Cerebellar nuclear complex (tissue), 1 donor: ENCODE measurements at places on chromosomes 13 and 19.

DNA sequence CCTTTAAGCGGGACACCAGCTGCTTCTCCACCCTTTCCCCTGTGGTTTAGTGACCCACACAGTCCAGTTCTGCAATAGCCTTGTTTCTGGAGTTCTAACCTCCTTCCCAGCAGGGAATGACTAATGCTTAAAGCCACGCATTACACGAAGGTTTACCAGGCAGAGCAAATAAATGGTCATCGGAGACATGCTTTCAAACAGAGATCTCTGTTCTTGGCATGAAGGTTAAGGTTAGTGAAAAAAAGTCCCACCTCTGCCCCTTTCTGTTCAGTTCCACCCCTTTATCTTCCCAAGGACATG is 25.3 kb upstream of the MEDAG start:
- no peak for DNase-seq

GRCh38 chr19:40224342-40225150 is 1.9 kb downstream of the CCNP start:
- no peak for DNase-seq

DNA sequence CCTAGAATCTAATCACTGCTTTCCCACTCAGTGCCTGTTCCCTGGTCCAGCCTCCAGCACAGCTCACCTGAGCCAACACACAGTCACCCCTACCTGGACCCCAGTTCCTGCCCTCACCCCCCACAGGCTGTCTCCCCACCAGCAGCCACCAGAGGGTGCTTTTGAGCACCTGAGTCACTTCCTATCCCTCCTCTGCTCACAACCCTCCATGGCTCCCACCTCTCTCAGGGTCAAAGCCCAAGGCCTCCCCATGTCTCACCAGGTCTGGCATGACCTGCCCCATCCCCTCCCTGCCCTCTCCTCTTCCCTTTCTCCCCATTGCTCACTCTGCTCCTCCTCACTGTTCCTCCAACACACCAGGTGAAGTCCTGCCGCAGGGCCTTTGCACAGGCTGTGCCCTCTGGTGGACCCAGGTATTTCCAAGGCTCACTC is 7.1 kb upstream of the DPP9 start:
- no peak for DNase-seq

DNA sequence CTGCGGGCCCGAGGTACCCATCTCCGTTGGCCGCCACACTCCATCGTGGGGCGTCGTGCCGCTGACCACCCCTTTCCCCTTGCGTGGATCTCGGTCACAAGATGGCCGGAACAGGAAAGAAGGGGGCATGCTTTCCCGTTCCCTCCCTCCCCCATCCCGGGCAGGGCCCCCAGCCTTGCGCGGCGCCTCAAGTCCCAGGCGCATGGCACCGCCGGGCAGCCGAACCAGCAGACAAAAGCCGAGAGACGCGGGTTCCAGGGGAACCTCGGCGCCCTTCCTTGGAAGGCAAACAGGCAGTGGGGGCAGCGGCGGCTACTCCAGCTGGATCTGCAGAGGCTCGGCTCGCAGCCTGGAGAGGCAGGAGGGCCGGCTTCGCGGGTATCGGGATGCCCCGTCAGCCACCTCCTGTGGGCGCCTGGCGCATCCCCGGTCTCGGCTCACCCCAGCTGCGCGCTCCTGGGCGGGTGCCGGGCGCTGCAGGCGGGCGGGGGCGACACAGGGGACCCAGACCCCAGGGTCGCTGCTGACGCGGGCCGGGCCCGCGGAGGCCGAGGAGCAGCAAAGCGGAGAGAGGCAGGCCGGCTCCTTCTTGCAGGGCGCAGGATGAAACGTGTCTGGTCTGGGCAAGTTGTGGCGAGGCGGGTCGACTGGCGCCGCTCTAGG is 439 bp downstream of the DZIP1 start:
- no peak for DNase-seq

DNA sequence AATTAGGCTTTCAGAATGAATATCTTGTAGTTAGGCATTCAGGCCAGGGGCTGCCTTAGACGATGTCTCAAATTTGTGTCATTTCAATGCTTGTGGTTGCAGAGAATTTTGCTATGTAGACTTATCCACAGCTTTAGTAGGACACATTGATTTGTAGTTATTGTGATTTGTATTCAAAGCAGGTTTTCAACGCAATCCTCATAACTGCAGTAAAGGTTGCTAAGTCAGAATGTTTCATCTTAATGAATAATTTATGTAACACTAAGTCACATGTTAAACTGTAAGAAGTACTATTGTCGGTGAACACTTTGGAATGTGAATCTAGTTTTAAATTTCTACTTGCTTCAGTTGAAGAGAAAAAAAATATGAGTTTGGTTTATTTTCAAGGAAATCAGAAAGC is 1117.2 kb upstream of the SPRY2 start:
- no peak for DNase-seq

DNA sequence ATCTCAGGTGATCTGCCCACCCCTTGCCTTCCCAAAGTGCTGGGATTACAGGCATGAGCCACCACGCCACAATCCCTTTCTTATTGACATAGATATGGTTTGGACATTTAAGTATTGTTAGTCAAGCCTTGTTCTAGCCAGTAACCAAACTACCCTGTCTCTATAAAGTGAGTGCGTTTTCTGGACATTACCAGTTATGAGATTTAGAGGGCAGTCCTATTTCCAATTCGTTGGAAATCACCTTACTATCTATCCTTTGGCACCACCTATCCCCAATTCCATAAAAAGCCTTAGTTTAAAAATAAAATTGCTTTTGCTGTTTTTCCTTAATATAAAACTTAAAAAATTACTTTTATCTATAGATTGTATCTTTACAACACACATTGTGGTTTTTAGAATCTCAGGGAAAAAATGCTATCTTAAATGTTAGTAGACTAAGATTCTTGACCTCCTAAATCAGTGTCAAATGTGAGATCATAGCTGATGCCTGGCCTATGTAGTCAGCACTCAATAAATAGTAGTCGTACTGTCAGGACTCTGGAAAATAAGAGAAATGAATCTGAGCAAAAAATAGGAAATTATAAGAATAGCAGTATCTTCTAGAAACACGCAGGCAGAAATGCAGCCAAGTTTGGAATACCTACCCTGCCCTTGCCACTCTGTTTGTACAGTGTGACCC is 57.0 kb downstream of the NUFIP1 start:
- DNase-seq: no peak

DNA sequence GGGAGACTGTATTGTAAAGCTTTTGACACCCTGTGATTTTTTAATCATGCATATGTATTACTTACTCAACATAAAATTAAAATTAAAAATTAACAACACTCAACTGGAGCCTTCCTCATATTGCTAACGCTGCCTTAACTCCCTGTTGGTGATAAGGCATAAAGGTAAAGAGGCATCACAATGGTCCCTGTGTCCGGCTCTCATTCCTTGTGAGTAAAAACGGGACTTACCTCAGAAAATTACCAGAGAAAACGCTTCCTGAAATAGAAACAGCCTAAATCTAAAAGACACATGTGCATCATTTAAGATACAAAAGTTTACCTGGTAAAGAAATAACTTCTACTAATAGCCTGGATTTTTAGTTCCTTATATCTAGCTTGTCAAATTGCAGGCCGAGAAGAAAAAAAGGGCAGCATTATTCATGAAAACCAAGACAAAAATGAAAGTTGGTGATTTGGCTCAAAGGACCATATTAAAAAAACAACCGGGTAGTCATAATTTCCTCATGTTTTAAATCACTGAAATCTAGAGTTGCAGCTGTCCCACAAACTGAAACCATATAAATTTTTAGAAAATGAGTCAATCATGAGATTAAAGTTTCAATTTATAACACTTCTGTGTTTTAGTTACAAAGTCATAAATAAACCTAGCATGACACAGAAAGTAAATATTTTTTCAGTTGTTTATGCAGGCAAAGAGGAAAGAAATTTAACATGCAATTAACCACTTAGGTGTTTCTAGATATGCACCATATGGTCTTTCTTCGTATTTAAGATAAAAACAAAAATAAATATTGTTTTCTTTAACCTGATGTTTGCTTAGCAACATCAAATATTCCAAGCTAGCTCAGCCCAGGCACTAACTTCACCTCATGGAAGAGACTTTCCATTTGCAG is 94.7 kb downstream of the MIPEP start:
- DNase-seq: no peak

GRCh38 chr19:43132696-43133095 is 50.2 kb upstream of the PSG2 start:
- DNase-seq: no peak

DNA sequence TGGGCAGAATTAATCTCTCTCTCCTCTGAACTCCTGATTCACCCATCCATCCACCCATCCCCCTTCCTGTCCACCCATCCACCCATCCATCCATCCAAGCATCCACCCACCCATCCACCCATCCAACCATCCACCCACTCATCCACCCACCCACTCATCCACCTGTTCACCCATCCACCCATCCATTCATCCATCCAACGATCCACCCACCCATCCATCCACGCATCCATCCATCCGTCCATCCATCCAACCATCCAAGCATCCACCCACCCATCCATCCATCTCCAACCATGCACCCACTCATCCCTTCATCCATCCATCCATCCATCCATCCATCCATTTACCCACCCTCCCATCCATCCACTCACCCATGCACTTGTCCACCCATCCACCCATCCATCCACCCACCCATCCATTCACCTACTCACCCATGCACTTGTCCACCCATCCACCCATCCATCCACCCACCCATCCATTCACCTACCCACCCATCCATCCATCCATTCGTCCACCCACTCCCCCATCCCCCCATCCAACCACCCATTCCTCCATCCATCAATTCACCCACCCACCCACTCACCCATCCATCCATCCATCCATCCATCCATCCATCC is 18.7 kb downstream of the MEX3D start:
- no peak for DNase-seq

DNA sequence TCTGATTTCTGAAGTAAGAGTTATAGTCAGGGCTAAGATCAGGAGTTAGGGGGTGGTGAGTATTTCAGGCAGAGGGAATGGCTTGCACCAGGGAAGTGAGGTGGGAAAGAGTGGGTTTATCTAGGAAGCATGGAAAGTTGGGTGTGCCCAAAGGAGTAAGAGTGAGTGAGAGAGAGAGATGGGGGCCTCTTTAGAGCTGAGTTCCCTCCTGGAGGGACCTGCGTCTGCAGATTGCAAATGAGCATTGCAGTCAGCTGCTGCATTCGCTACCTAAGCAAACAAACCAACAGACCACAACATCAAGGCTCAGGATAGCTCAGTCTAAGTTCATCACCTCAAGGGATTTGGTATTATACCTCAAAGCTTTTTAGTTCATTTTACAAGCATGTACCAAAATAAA is 405.8 kb downstream of the FGF9 start:
- DNase-seq: no peak

GRCh38 chr13:41458187-41458760 is 924 bp downstream of the RGCC start:
- DNase-seq: no peak
